ENCODE measurements at places on chromosomes 7 and 10.
A peak's percentile ranks its signal among the peaks of the same experiment; 100 is the strongest.

DNA sequence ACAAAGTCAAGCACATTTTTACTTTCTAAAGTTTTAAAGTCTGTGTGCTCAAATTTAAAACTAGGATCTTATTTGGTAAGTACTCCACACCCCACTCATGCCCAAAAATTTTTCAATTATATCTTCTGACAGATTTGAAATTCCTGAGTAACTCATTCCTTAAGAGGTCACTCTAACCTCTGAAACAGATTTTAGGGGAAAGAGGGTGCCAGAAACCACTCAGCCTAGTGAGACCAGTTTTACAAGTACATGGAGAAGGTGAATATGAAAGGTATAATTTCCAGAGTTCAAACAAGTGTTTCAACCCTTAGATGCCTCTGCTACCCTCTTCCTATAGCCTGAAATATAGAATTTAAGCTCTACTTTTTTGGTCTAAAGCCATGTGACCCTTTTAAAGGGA lies 79.2 kb downstream of the C7orf25 start:
- no peak for DNase-seq

DNA sequence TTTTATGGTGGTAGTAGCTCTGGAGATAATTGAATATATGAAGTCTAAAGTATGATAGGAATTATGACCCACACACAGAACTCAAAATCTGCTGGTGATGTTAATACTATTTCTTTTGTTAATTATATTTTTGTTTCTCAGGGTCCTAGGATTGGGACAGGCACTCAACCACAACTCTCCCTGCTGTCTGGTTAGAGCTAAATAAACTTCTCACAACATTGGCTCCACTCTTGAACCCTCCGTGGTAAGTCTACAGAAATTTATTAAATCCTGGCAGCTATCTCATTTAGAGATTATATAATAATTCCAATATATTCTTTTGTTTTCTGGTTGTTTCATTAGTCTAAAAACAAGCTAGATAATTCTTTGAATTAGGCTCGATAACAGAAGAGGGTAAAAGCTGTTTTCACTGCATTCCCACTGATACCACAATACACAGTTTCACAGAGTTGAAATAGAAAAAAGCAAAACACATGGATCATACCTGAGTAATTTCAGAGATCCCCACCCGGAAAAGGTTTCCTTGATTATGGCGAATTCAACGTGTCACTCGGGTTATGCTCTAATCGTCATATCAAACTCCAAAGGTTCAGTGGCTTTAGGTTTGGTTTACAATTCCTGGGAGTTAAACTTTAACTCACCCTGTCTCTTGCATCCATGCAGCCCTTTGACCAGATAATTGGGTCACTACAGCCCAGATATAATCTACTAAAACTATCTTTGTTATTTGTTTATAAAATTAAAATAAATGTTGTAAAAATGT lies at the start of gene A1CF:
Gene A1CF (minus strand): TSS at position 531 of the 763 bp plus-strand sequence. CDS start 25,687 bp downstream, outside the sequence.
- DNase-seq, result no peak

DNA sequence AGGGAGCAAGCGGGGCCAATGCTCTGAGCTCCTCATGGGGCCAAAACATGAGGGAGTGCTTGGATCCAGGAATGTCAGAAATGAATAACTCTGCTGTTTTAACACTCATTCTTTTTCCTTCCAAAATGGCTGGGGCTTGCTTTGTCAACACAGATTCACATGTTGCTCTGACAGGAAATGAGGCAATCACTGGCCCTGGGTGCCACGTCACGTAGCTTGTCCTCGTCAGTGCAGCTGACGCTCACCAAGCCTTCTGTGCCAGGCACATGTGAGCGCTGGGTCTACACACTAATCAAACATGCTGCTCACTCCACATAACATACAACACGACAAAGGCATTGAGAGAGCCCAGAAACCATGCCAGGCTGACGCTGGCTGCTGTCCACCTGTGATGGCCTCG lies 198.9 kb downstream of the WDR37 start:
- DNase-seq, result no peak

GRCh38 chr10:42973411-42973810 lies 103.5 kb upstream of the RET start:
- DNase-seq, result no peak

- DNase-seq, result no peak
Measured at GRCh38 chr7:80412842-80413241, 99.0 kb downstream of the GNAT3 start.

- DNase-seq, result no peak
Measured at GRCh38 chr7:36999626-37000485, 275.6 kb upstream of the AOAH start.

GRCh38 chr7:2886900-2887299 lies 42.8 kb upstream of the GNA12 start:
- peak; percentile 62 for DNase-seq

- peak; percentile 93 for DNase-seq
Measured at GRCh38 chr7:106216517-106216922, 68.3 kb downstream of the NAMPT start.

DNA sequence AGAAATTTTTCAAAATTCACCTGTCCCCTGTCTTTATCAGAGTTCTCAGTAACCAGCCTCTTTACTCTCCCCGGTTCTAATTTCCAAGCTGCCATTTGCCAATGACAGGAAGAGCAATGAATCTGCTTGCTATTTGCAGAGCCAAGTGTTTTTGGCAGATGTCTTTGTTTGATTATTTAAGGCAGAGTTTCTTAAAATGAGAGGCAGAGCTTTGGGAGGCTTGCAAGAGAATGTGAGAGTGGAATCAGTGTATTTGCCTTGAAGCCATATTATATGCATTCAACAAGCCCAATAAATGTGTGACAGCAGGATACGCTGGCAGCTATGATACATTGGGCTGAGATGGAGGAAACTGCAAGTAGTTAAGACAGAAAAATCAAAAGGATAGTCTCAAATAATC lies 196.5 kb downstream of the PHF14 start:
- no peak for DNase-seq
